ENCODE measurements at places on chromosomes 11 and 22.

DNA sequence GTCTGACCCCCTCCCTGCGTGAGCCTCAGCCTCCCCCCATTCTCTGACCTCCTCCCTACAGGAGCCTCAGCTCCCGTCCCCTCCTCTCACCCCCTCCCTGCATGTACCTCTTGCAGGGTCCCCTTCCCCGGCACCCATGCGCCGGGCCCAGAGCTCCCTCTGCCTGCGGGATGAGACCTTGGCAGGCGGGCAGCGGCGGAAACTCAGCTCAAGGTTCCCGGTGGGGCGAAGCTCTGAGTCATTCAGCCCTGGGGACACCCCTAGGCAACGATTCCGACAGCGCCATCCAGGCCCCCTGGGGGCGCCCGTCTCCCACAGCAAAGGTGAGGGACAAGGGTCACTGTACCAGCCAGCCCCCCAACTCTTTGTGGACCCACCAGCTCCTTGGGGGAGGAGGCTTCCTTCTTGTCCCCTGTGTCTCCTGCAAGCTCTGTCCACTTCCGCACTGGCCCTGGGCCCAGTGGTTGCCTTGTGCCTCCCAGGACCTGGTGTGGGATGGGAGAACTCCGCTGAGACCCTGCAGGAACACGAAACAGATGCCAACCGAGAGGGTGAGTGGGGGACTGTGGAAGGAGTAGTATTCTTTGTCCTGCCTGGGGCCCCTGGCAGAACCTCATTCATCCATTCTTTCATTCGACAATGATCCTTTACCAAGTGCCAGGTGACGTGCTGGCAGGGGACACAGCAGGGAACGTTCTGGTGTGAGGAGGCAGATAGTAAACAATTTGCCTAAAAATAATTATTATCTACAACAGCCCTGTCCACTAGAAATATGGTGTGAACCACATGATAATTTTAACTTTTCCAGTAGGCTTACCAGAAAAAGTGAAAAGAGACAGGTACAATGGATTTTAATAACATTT, 3.7 kb upstream of the RPS6KA4 start:
- DNase-seq, result peak; percentile 83

DNA sequence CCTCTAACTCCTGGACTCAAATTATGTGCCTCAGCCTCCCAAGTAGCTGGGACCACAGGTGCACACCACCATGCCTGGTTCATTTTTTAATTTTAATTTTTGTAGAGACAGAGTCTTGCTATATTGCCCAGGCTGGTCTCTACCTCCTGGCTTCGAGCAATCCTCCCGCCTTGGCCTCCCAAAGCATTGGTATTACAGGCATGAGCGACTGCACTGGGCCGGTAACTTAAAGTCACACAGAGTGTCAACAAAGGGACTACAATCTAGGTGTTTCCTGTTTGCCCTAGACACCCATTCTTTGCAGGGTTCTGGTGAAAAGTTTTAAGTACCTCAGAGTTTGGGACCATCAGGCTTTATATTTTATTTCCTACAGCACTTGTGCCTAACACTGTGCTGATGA, 8.4 kb downstream of the UVRAG start:
- DNase-seq, result no peak

DNA sequence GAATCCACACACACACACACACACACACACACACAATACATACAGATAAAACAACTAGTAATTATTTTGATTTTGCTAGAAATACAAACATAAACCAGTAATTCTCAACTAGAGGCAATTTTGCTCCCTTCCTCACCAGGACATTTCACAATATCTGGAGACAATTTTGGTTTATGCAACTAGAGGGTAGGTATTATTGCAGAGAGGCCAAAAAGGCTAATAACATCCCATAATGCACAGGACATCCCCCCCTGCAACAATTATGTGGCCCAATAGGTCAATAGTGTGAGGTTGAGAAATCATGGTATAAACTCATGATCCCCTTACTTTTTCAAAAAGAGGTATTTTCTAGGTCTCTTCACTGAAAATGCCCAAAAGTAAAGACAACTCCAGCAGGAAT, 29.0 kb downstream of the PGR start:
- DNase-seq, result no peak

DNA sequence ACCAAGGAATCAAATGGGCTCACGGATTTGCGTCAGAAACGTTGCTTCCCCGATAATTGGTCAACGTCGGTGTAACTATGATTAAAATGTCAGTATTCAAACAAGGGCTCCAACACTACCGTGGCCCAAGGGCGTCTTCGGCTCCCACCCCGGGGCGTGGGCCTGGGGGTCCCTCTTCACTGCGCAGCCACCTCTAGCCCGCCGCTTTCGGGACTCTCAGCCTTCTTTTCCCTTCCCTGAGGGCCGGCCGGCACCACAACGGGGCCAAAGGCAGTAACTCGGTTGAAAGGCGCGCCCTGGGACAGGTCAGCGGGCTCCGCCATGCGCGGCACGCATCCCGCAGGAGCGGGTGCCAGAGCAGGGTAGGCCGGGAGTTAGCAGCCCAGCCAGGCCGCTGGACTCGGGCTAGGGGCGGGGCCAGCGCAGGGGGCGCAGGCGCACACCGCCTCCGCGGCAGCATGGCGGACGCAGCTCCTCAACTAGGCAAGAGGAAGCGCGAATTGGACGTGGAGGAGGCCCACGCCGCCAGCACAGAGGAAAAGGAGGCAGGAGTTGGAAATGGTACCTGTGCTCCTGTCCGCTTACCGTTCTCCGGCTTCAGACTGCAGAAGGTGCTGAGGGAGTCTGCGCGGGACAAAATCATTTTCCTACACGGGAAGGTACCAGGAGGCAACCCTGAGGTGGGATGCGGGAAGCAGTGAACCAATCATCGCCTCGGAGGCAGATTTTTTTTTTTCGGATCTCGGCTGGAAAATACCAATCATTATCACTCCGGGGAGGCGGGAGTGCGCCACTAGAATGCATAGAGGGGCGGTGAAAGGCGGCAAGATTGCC, at the start of gene DCPS:
TSS of gene DCPS (plus strand) at position 438 of the 834 bp plus-strand sequence. CDS start at position 459, 21 bp downstream.
- peak; percentile 88 for DNase-seq

- DNase-seq, result no peak
Observed at GRCh38 chr22:24893341-24894070, 53.0 kb downstream of the LHFPL7 start.

- DNase-seq, result no peak
Observed at GRCh38 chr11:57781529-57781943, 19.9 kb downstream of the CTNND1 start.

- DNase-seq, result no peak
Observed at GRCh38 chr22:29148036-29148435, 57.7 kb upstream of the EMID1 start.

- DNase-seq, result no peak
Observed at GRCh38 chr11:32178692-32179091, 87.8 kb downstream of the RCN1 start.

DNA sequence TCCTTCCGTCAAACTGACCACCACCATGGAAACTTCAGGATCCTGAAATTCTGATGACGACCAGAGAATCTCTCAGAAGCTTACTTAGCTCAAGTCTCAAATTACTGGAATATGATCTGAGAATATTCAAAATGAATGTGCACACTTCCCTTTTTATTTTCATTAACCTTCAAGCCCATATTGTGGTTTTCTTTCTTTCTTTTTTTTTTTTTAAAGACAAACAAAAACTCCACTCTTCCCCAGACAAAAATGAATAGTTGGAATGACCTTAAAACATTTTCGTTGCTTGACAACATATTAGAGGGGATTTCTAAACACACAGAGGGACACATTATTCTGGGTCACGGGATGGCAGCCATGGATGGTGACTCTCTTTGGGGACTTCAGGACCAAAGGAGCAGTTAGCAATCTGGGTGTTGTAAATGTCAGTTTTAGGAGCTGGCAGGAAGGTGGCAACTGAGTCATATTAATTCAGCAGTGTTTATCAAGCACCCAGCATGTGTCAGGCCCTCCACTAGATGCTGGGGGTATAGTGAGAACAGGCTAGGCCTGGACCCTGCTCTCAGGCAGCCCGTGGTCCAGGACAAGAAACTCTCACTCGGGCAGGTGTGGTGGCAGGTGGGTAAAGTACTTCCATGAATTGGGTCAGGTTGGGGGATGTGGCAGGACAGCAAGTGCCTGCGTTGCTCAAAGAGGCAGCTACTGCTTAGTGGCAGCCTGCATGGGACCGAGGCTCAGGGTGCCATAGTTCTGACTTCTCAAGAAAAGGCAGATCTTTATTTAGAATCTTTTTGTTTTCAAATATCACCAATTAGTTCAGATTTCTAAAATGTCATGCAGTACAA, 126.1 kb downstream of the HIPK3 start:
- peak; percentile 44 for DNase-seq

DNA sequence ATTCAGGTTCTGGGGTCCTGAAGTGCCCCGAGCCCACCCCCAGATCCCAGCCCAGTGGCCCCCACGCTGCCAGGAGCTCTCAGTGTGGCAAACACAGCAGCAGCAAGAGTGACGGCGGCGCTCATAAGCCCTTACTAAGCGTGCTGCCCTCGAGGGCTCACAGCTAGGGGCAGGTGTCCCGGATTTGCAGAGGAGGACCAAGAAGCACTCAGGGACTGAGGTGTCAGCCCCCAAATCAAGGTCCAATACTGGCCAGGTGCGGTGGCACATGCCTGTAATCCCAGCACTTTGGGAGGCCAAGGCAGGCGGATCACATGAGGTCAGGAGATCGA, 25.4 kb downstream of the CELSR1 start:
- DNase-seq, result no peak

GRCh38 chr11:76131671-76132631, 74.4 kb downstream of the WNT11 start:
- peak; percentile 18 for DNase-seq

DNA sequence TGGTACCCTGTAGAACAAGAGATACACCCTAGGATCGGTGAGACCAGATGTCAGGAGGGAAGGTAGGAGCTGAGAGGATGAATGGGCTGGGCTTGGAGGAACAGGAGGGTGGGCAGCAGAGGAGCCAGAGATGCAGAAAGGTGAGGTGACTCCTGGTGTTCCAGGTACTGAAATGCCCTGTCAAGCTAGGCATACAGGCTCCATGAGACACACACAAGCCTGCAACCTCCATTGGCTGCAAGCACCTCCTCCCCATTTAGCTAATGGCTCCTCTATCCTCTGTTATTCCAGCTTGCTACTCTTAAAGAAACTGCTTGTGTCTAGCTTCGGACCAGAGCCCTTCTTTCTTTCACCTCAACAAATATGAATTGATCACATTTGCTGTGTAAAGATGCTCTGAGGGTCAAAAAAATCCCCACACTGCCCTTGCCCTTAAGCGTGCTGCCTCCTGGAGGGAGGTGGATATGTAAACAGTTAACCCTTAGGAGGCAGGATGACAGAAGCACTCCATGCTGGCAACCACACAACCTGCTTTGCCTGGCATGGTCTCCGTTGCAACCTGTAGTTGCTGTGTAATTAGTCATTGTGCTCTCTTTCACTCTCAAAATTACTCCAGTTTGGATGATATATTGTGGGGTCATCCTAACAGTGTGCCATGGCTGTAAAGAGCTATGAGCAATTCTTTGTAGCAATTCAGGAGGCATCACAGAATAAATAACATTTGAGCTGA, 156.0 kb downstream of the PKNOX2 start:
- DNase-seq, result no peak

DNA sequence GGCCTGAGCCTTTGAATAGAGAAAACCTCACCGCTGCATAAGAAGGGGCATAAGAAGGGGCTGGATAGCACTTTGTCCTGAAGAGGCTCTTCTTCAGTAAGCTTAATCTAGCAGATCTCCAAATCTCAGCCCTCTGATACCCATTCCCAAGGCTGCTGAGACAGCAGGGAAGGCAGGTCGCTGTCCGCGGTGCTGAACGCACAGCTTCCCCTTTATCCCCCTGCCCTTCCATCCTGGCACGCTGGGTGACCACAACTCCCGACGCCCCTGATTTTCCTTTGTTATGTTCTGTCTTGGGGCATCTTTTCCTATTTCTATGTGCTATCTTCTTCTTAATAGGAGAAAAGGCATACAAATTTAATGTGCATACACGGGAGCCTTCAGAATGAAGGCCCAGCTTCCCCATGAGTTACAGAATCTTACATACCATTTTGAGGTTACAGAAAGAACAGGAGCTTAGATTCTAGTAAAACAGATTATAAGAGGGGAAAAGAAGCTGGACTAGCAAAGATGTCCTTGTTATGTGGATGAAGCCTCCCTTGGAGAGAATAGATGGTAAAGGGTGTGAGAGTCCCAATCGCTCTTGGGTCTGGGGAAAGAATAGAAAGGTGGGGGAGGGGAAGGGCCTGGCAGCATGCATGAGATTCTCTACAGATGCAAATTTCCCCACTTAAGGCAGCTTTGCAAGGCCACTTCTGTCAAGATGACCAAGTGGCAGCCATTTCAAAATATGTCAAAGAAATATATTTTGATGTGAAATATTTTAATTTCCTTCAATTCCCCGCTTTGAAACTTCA, 5.7 kb upstream of the SULT4A1 start:
- DNase-seq, result peak; percentile 40

DNA sequence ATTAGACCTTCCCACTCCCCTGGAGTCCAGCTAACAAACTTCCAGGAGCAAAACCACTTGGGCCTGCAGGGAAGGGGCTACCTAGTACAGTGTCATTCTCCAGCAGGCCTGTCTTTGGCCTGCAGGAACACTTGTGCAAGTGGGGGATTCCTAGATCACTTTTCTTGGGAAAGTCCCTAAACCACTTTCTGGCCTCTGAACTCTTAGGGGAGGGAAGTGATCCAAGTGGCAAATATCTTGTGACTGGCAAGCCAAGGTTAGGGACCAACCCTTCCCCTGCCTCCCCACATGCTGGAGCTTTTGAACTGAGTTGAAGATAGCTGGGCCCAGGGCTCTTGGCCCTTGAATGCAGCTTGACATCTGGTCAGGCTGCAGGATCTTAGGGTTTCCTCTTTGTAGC, 17.2 kb downstream of the PPFIBP2 start:
- DNase-seq, result no peak

- DNase-seq, result no peak
Observed at GRCh38 chr11:121766991-121767390, 314.2 kb upstream of the SORL1-AS1 start.

DNA sequence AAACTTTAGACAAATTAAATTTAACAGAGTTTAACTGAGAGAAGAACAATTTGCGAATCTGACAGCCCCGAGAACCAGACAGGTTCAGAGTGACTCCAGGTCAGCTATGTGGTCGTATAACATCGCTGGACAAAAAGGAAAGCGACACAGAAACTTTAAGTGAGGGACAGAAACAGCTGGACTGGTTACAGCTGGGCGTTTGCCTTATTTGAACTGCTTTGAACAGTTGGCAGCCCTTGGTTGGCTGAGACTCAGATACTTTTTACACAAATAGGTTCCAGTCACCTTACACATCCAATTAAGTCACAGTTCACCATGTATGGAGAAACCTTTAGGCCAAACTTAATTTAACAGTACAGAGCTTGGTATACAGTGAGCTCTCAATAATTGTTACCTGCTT, 436.9 kb downstream of the GUCY1A2 start:
- no peak for DNase-seq

DNA sequence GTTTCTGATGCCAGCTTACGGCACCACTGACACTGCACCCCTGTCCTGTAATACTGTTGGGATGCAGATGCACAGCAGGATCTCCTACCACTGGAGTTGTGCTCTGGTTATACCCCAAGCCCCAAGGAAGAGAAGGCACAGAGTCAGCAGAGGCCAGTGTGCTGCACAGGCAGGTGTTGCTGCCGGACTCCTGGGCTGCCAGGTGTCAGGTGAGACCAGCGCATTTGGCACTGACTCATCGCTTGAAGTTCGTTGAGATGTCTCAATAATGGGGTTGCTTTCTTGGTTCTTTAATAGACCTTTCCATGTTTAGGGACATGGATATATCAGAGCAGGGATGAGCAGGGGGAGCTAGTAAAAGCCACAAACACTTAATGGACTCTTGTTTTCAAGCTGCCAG, 75.7 kb upstream of the TTC12 start:
- DNase-seq, result no peak
